ENCODE measurements at places on chromosomes 1 and 21. TPM values are rescaled to one million over a fixed set of nuclear protein-coding genes. Genes with fewer than 3 reads are reported as not detected.
A peak's percentile ranks its signal among the peaks of the same experiment; 100 is the strongest.

- no peak overlapping the region for H3K4me3 ChIP-seq
- H3K27me3 ChIP-seq: no peaks in the 10 kb centered on the region
- no peak for DNase-seq
- peaks cover 14% of the 10 kb centered on the region for H3K4me1 ChIP-seq
- H3K27ac ChIP-seq: no peak overlapping the region
These were observed 17.0 kb downstream of the SPATA46 start for GRCh38 chr1:162359523-162360236.

- H3K36me3 ChIP-seq: peaks cover 14% of the 10 kb centered on the region
- peaks cover 7% of the 10 kb centered on the region for H3K4me1 ChIP-seq
- H3K27me3 ChIP-seq: no peaks in the 10 kb centered on the region
- H3K4me3 ChIP-seq: no peak overlapping the region
- no peak for DNase-seq
- H3K27ac ChIP-seq: peak overlapping the region; percentile 78
These were observed 30.2 kb downstream of the WDR4 start for GRCh38 chr21:42848932-42849758.

- H3K27ac ChIP-seq: peak overlapping the region; percentile 44
- no peak for DNase-seq
- H3K36me3 ChIP-seq: peaks cover 7% of the 10 kb centered on the region
- no peak overlapping the region for H3K4me3 ChIP-seq
These were observed 16.7 kb downstream of the LURAP1 start for GRCh38 chr1:46219551-46220520.

DNA sequence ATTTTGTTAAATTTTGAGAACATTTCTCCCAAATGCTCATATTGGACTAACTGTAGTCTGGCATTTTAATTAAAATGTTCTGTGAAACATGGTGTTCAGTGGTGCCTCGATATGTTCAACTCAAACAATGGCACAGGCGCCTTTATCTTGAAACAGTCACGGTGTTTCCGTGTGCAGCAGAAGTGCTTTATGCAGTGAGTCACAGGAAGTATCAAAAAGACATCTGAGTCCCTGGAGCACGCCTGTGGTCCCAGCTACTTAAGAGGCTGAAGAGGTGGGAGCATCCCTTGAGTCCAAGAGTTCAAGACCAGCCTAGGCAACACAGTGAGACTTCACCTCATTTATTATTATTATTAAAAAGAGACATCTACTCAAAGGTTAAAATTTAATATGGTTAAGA is 52.2 kb downstream of the GREM2 start:
- no peaks in the 10 kb centered on the region for H3K27me3 ChIP-seq
- H3K4me3 ChIP-seq: no peak overlapping the region
- H3K27ac ChIP-seq: no peak overlapping the region
- H3K4me1 ChIP-seq: no peaks in the 10 kb centered on the region
- DNase-seq: no peak

GRCh38 chr21:32312976-32313375 is 14.3 kb downstream of the MRAP start:
- peaks cover 4% of the 10 kb centered on the region for H3K4me1 ChIP-seq
- no peak for DNase-seq
- H3K36me3 ChIP-seq: no peaks in the 10 kb centered on the region
- no peaks in the 10 kb centered on the region for H3K27me3 ChIP-seq

- H3K27me3 ChIP-seq: no peaks in the 10 kb centered on the region
- no peak for DNase-seq
- H3K4me3 ChIP-seq: no peak overlapping the region
- H3K36me3 ChIP-seq: no peaks in the 10 kb centered on the region
These were observed 74.0 kb upstream of the DEPDC1 start for GRCh38 chr1:68570871-68571270.

DNA sequence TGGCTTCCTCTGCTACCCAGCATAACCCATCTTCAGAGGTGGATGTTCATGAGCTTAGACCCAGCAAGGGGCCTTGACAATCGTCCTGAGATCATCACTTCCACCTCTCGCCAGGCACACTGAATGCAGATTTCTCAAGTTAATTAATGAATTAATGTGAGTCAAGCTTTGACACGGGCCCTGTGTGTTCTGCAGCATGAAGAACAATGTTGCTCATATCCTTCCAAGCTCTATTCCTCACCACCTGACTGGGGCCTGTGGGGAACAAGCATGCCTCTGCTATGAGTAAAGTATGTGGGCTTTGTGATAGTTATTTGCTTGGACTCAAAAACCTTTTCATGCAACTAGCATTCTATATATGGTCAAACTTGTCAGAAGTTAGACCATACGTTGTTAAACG is 122.0 kb downstream of the SEC16B start:
- no peak for DNase-seq
- no peaks in the 10 kb centered on the region for H3K27me3 ChIP-seq
- no peak overlapping the region for H3K27ac ChIP-seq
- no peak overlapping the region for H3K4me3 ChIP-seq

GRCh38 chr1:232912845-232913580 is 37.4 kb upstream of the NTPCR start:
- no peaks in the 10 kb centered on the region for H3K27me3 ChIP-seq
- no peaks in the 10 kb centered on the region for H3K36me3 ChIP-seq
- H3K4me1 ChIP-seq: no peaks in the 10 kb centered on the region
- no peak overlapping the region for H3K27ac ChIP-seq
- DNase-seq: no peak

- no peak for DNase-seq
- H3K27ac ChIP-seq: no peak overlapping the region
- H3K4me3 ChIP-seq: no peak overlapping the region
- peaks cover 26% of the 10 kb centered on the region for H3K4me1 ChIP-seq
- no peaks in the 10 kb centered on the region for H3K27me3 ChIP-seq
- peaks cover 5% of the 10 kb centered on the region for H3K36me3 ChIP-seq
These were observed 107.6 kb downstream of the GALNT2 start for GRCh38 chr1:230174471-230175162.

DNA sequence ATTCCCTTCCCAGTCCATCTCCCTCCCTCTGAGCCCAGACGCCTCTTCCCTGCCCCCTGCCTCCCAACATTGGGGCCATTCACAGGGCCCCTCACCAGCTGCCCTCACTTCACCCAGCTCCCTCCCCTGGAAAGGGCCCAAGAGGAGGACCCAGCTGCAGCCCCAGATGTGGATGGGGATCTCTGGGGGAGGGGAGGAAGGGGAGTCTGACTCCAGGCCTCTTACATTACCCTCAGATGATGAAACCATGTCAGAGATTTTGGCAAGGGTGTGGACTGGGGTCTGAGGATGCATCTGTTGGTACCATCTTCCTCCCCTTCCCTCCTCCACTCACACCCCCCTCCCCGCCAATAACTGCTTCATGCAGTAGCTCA is 1.1 kb upstream of the KIF21B start:
- H3K27me3 ChIP-seq: peaks cover 7% of the 10 kb centered on the region
- peaks cover 68% of the 10 kb centered on the region for H3K4me1 ChIP-seq
- DNase-seq: no peak
- H3K36me3 ChIP-seq: no peaks in the 10 kb centered on the region

- H3K27me3 ChIP-seq: peaks cover 6% of the 10 kb centered on the region
- DNase-seq: no peak
- H3K27ac ChIP-seq: no peak overlapping the region
- no peak overlapping the region for H3K4me3 ChIP-seq
- H3K36me3 ChIP-seq: no peaks in the 10 kb centered on the region
These were observed 50.6 kb downstream of the FAAP20 start for GRCh38 chr1:2143814-2144500.

DNA sequence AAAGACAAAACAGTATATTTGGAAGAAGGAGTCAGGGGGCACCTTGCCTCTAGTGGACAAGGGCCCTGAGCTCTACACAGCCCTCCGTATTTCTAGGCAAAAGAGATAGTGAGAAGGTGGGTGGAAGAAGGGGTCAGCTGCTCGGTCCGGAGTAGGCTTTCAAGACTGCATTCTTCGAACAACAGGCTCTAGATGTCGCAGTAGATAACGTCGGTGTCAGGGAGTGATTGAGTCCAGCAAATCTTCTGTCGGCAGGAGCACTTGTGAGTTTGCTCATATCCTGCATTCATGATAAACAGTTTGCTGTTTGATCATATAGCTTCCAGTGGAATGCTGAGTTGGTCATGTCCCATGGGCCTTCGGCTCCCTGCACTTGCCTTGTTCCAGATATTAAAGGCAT is 36.8 kb downstream of the DIPK1A start:
- H3K4me3 ChIP-seq: no peak overlapping the region
- peaks cover 4% of the 10 kb centered on the region for H3K27me3 ChIP-seq
- DNase-seq: no peak
- no peaks in the 10 kb centered on the region for H3K36me3 ChIP-seq
- H3K27ac ChIP-seq: no peak overlapping the region

DNA sequence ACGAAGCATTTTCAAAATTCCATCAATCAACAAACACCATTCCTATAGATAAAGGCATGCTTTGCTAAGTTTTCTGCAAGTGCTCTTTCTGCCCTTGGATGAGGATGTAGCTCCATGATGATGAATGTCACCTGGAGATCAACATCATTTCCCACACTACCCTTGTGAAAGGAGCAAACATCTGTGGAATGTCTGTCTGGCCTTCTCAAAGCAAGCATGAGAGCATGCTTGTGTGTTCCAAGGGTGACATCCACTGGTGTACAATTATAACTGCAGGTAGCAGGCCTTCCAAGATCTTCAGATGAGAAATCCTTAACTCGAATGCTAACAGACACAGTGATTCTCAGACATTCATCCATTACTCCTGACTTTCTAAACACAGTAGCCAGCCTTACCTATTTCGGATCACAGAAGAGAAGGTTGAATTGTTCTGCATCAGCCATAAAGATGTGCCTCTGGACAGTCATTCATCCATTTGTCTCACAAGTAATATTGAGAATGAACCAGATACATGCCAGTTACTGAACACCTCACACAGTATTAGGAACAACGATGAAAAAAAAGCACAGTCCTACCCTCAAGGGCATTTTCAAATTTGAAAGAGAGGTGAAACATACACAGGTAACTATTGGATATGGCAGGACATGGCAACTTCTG is 162.4 kb downstream of the TPR start:
- no peak overlapping the region for H3K27ac ChIP-seq
- peaks cover 6% of the 10 kb centered on the region for H3K4me1 ChIP-seq
- H3K4me3 ChIP-seq: no peak overlapping the region
- no peaks in the 10 kb centered on the region for H3K36me3 ChIP-seq
- DNase-seq: peak; percentile 28

DNA sequence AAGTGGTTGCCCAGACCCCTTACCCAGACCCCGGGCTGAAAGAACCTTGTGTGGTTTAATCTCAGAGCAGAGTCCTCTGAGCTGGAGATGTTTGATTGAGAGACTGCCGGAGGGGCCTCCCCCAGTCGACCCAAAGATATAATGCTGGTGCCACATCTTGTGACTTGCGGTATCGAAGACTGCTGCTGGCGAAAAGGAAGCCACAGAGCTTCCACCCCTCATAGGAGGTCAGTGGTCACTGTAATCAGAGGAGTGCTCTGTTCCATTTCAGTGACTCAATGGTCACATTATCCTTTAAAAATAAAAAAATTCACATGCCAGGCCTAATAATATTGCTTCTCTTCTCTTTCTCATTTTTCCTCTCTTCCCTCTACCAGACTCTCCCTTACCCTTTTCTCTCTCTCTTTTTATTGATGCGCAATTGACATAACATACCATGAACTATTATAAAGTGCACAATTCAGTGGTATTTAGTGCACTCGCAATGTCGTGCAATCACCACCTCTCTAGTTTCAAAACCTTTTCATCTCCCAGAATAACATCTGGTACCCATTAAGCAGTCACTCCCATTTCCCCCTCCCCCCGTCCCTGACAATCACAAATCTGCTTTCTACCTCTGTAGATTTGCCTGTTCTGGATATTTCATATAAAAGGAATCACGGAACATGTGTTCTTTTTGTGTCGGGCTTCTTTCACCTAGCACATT is 52.6 kb upstream of the LYST start:
- no peaks in the 10 kb centered on the region for H3K36me3 ChIP-seq
- H3K27ac ChIP-seq: no peak overlapping the region
- no peaks in the 10 kb centered on the region for H3K27me3 ChIP-seq
- peaks cover 15% of the 10 kb centered on the region for H3K4me1 ChIP-seq

DNA sequence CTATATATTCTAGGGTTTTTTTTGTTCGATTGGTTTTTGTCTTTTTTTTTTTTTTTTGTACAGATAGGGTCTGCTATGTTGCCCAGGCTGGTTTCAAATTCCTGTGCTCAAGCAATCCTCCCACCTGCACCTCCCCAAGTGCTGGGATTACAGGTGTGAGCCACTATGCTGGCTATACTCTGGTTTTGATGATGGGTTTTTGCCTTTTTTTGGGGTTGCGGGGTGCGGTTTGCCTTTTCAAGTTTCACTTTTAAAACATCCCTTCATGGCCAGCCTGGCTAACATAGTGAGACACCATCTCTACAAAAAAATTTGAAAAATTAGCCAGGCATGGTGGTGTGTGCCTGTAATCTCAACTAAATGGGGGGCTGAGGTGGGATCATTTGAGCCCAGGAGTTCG is 10.0 kb downstream of the KDM5B start:
- DNase-seq: no peak
- no peak overlapping the region for H3K4me3 ChIP-seq
- no peaks in the 10 kb centered on the region for H3K27me3 ChIP-seq
- H3K27ac ChIP-seq: no peak overlapping the region
- H3K36me3 ChIP-seq: peaks cover 4% of the 10 kb centered on the region

GRCh38 chr1:112396653-112397471 is 848 bp downstream of the CTTNBP2NL start:
- no peak for DNase-seq
- H3K27me3 ChIP-seq: no peaks in the 10 kb centered on the region
- H3K4me1 ChIP-seq: peaks cover 50% of the 10 kb centered on the region
- H3K4me3 ChIP-seq: peak overlapping the region; percentile 95
- no peaks in the 10 kb centered on the region for H3K36me3 ChIP-seq

- H3K27me3 ChIP-seq: no peaks in the 10 kb centered on the region
- DNase-seq: no peak
- H3K4me3 ChIP-seq: no peak overlapping the region
- peaks cover 13% of the 10 kb centered on the region for H3K36me3 ChIP-seq
These were observed 144.0 kb downstream of the FMN2 start for GRCh38 chr1:240235521-240236288.

DNA sequence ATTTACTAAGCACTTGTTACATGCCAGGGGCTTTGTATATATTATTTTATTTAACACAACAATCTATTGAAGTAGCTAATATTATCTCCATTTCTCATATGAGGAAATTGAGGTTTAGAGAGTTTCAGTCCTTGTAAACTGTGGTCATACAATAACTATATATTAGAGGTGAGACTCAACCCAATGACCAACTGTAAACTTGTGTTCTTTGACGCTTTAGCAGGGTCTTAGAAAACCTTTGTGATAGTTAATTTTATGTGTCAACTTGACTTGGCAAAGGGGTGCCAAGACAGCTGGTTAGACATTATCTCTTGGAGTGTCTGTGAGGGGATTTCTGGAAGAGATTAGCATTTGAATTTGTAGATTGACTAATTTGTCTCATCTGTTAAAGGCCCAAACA is 252.4 kb upstream of the B3GALT2 start:
- H3K27ac ChIP-seq: no peak overlapping the region
- DNase-seq: no peak
- no peaks in the 10 kb centered on the region for H3K27me3 ChIP-seq

Gene KCND3
- total RNA-seq: 0.61 TPM

Gene SLC35A3
- total RNA-seq: 12.6 TPM

Gene KIF17
- total RNA-seq: 1.6 TPM

Gene VWA5B1
- total RNA-seq: 0.30 TPM

Gene OPTC
- not detected for total RNA-seq

Gene SPRR5
- not detected for total RNA-seq

Gene ERG
- 0.61 TPM for total RNA-seq

Gene TOR3A
- total RNA-seq: 25.1 TPM

Gene LAMB3
- total RNA-seq: not detected

Gene ARHGAP30
- total RNA-seq: not detected

Gene SPRR1B
- not detected for total RNA-seq

Gene B3GALT5
- 2.6 TPM for total RNA-seq

Gene OR2T35
- total RNA-seq: not detected

Gene MYCL
- 23.0 TPM for total RNA-seq

Gene ECE1
- total RNA-seq: 38.3 TPM

Gene OR10Z1
- not detected for total RNA-seq

Gene AQP10
- total RNA-seq: not detected

Gene C8B
- not detected for total RNA-seq

Gene ZDHHC18
- 41.7 TPM for total RNA-seq

Gene SPATA46
- not detected for total RNA-seq

Gene RSBN1
- 26.8 TPM for total RNA-seq
